NB4 (cell line): ENCODE measurements at places on chromosomes 5 and 9.

- no peak for DNase-seq
Observed at GRCh38 chr5:7207979-7208378, 188.0 kb upstream of the ADCY2 start.

DNA sequence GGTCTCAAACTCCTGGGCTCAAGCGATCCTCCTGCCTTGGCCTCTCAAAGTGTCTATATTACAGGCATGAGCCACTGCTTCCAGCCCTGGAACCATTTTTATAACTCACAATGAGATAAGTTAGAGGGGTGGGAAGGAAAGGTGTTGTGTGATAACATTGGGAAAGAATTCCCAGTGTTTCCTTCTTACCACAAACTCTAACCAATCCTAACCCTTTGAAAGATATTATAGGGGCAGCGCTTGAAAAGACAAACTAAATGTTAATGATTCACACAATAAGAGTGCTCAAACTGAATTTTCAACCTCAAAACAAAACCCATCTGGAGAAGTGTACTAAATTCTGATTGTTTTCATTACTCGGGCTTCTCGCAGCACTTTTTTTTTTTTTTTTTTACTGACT is 109.7 kb downstream of the TSSK1B start:
- no peak for DNase-seq

- DNase-seq, result peak; percentile 3
Observed at GRCh38 chr5:60634051-60634450, 65.9 kb downstream of the DEPDC1B start.

- DNase-seq, result no peak
Observed at GRCh38 chr5:73319036-73319435, 129.5 kb downstream of the FOXD1 start.

- DNase-seq, result no peak
Observed at GRCh38 chr9:82134010-82134409, 145.4 kb downstream of the SPATA31D1 start.

GRCh38 chr5:87311405-87312279 is 44.0 kb downstream of the RASA1 start:
- no peak for DNase-seq

DNA sequence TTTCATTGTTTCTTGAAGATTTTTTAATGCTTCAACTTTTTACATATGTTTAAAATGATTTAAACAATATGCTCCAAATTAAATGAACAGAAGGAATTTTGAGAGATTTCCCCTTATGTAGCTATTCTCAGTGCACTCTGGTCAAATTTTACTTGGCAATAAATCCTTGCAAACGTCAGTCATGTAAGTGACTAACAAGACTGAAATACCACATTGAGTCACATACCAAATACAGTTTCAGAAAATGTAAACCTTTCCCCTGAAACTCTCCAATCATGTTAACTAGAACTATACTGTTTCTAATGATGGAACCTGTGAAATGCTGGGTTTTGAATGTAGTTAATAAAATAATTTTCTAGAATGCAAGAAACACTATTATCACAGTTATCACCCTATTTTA is 29.6 kb downstream of the SAR1B start:
- no peak for DNase-seq

GRCh38 chr5:126363658-126364057 is 59.6 kb upstream of the GRAMD2B start:
- DNase-seq, result peak; percentile 53

GRCh38 chr9:16869882-16870595 is 431 bp downstream of the BNC2 start:
- DNase-seq, result peak; percentile 74

DNA sequence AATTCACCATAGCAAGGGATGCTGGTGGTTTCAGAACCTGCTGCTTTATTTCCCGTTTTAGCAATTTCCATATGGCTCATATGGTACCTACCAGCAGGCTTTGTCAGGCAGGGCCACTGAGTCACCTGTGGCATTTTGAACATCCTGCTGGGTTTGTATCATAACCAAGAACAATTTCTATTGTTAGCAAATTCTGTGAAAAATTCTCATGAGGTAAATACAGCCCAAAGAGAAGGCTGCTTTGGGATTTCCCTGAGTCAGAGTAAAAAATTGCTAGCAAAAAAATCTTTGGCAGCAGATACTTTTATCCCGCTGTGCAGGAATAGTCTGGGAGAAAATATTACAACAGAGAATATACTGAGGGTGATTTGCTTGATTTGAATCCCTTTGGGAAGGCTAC is 52.7 kb downstream of the PRR16 start:
- no peak for DNase-seq

GRCh38 chr5:126912616-126913200 is 117.7 kb downstream of the MARCHF3 start:
- peak; percentile 89 for DNase-seq

- DNase-seq, result no peak
Observed at GRCh38 chr9:94864862-94865509, 138.5 kb downstream of the AOPEP start.

DNA sequence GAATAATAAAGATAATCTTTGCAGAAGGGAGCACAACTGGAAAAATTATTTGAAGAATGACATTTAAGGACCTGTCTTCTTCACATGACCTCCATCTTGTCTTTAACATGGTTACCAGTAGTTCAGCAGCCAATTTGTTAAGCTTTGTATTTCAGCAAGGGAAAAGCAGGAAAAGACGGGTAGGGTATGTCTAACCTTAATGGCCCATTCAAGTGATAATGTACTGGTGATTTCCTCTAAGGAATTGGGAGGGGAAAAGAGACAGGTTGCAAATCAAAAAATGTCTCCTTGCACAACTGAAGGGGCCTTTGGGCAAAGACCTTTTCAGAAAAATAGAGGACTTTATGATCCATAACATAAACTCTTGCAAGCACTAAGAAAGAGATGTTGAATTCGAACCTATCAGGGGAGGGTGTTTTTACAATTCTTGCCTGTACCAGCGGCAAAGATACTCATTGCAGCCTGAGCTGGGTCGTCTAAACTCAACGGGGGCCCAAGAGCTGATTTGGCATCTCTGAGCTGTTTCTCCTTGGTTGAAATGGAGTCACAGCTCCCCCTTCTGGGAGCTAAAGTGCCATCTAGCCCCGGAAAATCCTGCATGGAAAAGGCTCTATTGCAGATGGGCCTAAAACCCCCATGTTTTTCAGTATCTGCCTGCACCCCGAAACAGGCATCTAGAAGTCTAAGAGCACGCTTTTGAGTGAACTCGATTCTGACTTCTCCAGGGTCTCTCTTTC is 3.8 kb downstream of the BRINP1 start:
- DNase-seq, result peak; percentile 44

GRCh38 chr9:38641985-38642864 is 21.8 kb upstream of the ANKRD18A start:
- DNase-seq, result peak; percentile 57

DNA sequence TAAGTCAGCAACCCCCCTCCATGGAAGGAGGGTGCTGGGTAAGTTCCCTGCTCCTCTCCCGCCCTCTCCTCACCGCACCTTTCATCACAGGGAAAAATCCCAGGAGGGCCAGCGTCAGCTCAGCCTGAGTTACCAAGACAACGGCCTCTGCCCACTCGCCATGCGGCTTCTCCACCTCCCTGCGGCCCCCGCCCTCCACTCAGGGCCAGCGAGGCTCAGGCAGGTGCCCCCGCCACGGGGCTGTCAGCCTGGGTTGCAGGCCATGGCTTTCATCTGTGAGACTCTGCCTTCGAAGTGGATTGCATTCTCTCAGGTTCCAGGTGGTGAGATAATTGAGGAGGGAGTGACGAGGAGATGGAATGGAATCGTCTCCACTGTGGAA is 27.2 kb upstream of the LAMC3 start:
- peak; percentile 35 for DNase-seq

GRCh38 chr9:94804316-94804715 is 77.8 kb downstream of the AOPEP start:
- no peak for DNase-seq

GRCh38 chr5:141945511-141946051 is 12.4 kb downstream of the PCDH12 start:
- no peak for DNase-seq

DNA sequence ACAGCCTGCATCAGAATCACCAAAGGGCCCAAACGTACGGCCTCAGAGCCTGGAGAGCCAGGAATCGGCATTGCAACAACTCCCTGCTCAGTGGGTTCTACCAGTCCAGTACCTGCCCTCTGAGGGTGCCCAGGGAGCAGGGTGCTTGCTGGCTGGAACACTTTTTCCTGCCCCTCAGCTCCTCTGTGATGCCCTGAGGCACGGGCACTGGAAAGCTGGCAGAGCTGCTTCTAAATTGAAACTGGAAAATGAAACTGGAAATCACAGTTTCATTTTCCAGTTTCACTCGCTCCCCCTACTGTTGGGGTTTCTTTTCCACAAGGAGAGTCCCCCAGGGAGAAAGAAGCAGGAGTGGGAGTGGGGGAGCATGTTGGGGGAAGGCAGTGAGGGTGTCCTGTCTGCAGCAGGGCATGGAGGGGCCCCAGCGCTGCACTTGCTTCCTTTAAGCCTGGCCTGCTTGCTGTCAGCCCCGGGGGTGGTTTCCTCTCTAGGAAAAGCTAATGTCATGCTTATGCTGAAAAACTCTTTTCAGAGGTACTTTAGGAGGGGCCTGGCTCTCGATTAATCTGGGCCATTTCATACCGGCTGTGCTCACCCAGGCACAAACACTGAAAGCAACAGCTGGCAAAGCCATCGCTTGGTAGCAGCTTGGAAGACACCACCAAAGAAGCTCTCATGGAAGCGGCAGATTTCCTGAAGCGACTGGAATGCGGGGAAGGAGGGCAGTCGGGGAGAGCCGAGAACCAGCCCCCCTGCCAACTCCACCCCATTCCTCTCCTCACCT is 26.2 kb downstream of the IRF1 start:
- DNase-seq, result peak; percentile 47

DNA sequence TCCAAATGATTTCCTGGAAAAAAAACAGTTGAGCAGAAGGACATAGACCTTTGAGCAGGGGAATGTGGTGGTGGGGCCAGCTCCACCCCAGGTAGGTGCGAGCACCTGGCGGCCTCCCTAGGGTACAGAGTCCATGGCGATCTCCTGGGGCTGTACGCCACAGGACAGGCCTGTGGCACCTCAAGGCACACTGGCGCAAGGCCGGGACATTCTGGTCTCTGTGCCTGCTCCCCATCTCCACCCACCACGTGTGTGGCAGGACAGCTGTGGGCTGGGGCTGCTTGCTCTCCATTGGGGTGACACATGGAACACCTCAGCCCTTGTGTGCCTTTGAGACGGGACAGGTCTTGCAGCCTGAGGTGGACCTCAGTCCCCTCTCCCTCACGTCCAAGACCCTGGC is 25.2 kb downstream of the WNK2 start:
- DNase-seq, result no peak

DNA sequence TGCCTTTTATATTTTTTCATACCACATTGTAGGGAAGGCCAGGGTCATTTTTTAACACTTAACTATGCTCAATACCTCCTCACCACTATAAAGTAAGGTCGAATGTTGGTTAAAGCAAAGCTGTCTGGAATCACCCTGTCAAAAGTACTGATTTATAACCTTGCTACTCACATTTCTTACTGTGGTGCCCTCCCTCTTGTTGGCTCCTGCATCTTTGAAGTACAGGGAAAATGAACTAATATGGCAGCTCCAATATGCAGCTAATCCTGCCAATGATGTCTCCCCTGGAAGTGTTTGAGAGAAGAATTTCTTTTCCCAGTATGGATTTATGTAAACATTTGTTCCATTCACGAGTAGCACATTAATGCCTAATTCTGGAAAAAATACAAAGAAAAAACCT is 108.4 kb upstream of the RPS23 start:
- no peak for DNase-seq

DNA sequence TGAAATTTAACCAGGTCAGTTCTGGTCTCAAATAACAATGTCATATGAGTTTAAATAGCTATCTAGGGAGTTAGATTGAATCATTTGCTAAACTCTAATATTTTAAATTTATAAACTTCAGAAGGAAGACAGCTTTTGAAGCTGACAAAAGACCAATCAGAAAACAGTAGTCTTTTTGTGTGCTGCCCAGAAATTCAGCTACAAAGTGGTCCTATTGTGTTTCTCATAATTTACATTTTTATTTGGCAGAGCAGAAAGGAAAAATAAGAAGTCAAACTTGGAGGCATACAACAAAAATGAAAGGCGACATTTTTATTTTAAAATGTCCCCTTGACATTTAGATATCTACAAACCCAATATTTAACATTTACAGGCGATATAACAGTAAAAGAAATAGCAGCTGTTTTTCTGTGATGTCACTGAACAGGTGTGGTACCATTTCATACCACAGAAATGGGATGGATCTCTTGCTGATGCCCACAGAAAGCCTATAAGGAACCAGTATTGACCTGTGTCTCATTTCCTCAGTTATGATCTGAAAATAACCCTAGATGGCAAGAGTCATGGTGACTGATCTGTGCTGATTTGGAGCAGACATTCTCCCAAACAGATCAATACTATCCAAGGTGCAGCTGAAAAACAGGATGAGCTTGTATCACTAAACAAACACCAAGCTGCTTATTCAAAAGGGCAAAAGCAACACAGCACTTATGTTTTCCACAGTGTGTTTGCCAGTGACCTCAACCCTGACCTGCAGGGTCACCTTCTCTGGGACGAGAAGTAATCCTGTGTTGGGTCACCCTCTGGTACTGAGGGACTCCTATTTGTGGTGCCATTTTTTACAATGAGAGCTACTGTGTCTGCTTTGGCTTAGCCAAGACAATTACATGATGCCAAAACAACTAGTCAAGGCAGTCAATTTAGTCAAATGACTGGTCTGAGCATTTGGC is 3.6 kb upstream of the FST start:
- DNase-seq, result no peak

GRCh38 chr5:127517110-127517479 is 345 bp upstream of the PRRC1 start:
- no peak for DNase-seq

DNA sequence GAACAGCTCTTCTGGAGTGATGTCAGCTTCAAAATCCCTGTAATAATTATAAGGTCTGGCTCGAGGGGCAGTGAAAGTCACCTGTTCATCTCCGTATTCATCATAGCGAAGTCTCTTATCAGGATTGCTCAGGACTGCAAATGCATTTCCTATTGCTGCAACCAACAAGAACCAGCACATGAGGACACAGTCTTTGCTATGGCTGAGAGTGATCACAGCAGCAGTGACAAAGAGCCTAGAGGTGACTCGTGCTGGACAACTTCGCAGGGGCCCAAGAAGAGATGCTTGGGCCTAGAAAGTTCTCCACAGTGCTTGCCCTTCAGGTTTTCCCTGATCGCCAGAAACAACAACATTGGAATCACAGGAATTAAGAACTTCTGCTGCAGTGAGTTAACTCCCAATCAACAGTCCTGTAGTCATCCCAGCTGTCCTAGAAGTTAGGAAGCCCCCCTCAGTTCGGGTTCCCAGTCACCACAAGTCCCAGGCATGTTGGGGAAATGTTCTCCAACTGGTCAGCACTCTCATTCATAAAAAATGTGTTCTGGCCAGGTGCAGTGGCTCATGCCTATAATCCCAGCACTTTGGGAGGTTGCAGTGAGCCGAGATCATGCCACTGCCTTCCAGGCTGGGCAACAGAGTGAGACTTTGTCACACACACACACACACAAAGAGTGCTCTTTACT is 13.0 kb downstream of the DNAJC18 start:
- DNase-seq, result no peak

DNA sequence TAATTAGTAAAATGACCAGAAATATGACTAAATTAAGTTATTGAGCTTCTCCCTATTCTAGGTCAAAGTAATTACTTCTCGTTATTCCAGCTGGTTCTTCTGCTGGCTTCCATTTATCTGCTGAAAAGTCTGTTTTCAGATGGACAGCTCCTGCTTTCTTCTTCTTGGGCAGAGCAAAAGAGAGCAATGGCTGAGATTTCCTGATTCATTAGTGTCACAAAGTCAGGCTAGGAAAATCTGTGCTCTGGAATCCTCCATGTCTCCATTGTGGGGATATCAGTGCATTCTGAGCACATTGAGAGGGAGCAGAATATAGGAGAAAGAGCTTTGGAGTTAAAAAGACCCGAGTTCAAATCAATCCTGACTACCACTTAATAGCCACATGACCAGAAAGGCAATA is 33.7 kb upstream of the NRG2 start:
- DNase-seq, result no peak
